NCI-H1436 treated with DMSO at 0.1 percent for 48 hours (cell line): ENCODE measurements at places on chromosomes 11 and 22.

- DNase-seq = no peak
Observed at GRCh38 chr22:39243439-39244135, 1.2 kb downstream of the PDGFB start.

- no peak for DNase-seq
Observed at GRCh38 chr11:86938900-86939880, 16.0 kb downstream of the FZD4 start.

DNA sequence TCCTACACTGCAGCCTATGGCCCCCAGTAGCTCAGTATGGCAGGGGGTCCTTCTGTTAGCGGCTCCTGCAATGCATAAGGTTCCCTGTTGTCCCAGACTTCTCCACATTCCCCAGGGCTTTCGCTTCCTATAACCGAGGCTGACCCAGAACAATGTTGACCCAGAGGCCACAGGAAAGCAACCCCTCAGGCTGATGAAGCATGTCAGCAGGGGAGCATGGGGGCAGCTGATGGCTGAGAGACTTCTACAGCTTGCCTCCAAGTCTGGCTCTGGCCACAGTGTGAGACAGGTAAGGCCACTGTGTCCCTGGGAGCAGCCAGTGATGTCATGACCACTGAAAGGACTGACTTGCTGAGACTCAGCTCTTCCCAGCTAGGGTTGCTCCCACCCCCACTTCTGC, 12.5 kb upstream of the PPFIBP2 start:
- no peak for DNase-seq

DNA sequence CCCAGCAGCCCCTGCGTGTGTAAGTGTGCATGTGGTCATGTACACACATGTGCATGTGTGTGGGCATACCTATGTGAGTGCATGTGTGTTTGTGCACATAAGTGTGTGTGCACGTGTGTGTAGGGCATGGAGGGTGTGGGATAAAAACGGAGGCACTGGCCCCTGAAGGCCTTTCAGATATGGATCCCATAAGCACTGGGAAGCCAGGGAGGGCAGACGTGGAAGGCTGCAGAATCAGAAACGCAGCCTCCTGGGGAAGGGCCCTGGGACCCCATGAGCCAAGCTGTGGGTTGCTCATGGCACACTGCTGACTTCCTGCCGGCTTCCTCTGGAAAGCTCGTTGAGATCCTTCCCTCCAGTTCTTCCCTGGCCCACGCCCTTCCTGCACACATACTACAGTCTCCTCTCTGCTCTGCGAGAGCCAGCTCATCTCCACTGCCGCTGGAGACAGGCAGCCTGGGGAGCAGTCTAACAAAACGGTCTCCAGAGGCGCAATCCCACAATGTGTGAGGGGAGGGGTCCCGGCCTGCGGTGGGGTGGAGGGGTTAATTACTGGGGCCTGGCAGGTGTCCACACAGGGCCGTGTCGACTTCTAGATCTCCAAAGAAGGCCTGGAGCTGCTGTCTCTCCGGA, 435.2 kb upstream of the B3GAT1 start:
- DNase-seq = no peak

GRCh38 chr11:132054822-132055221, 684.4 kb downstream of the NTM start:
- DNase-seq = no peak

- no peak for DNase-seq
Observed at GRCh38 chr11:92752122-92752521, 217.3 kb upstream of the MTNR1B start.

GRCh38 chr11:102776454-102776853, 4.0 kb downstream of the MMP10 start:
- DNase-seq = no peak

DNA sequence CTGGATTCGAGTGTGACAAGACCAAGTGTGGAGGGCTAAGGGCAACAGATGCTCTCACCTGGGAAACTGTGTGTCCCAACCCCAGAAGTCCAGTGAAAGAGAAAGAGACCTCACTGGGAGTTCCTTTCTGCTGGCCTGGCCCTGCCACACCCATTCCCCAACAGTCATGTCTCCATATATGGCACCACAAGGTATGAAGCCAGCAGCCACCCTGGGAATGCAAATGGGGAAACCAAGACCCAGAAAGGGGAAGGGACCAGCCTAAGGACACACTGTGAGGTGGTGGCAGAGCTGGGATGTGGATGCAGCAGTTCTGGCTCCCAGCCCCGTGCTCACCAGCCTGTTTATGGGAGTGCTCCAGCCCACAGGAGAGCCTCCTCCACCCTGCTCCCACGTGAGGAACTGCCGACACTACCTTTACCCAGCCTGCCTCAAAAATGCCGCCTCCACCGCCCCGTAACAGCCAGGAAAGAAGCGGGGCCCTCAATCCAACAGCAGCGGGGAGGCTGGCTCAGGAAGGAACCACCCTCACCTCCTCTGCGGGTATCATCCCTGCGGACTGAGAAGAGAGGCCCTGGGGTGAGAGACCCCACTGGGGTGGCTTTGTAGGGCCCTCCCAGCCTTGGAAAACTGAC, 12.6 kb downstream of the LMO1 start:
- no peak for DNase-seq

DNA sequence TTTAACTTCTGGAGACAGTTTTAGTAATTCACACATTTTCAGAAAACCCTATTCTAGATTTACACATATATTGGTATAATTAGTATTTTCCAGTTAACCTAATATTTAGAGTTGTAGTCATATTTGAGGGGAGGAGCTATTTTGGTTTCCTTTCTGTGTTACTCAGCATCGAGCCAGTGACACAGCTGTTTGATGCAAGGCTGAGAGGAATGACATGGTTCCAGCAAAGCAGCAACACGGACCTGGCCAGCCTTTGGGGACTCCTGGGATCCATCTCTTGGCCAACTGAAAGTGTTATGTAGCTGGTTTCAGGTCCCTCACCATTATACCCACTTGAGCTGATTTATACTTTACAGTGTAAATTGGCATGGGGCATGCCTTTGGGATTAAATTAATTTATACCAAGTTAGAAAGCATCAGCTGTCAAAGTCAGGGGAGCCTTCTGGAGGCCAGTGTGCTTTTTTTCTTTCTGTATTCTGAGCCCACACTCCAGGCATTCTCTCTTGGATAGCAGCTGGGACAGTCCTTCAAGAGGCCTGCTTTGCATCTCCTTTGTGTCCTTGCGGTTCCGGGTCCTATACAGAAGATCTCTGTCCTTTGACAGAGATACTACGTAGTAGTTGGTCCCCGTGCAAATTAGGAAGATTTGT, 91.3 kb upstream of the SLC25A18 start:
- DNase-seq = no peak

DNA sequence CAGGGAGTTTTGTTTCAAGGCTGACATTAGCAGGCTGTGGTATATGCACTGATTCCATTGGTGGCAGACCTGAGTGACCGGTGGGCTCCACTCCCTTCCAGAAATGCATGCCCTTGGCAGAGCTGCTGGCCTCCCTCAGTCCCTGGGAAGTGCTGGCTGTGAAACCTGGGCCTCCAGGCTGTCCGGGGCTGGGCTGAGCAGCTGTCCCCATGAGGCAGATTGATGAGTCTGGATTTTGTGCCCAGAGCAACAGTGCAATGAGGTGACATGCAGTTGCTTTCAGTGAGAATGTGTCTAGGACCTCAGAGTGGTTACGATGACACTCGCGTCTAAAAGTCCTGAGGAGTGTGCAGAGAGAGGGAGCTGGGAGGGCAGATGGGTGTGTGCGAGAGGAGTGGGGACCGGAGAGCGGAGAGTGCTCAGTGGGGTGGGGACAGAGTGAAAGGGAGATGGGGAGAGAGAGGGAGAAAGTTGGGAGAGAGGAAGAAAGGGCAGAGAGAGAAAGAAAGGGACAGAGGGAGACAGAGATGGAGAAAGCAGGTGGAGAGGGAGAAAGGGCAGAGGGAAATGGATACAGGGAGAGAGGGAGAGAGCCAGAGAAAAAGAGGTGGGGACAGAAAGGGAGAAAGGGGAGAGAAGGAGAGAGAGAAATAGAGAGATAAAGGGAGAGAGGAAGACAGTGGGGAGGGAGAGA, 978.3 kb downstream of the BRD1 start:
- DNase-seq = no peak

DNA sequence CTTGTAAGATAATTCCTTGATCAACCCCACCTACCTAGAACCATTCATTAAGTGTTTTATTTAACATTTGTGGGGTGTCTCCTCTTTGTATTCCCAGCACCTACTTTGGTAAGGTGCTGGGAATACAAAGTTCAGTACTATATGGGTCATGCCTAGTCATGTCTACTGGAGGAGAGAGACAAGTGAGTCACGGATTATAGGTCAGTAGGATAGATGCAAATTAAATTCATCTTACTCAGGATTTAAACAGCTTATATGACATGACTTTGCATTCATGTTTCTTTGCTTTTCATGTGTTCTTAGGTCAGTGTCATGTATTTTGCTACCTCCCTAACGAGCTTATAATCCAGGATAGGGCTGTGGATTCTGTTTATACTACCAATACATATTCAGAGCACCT, 3.4 kb upstream of the FADS1 start:
- DNase-seq = no peak

- no peak for DNase-seq
Observed at GRCh38 chr11:94602430-94603372, 35.5 kb downstream of the PIWIL4 start.

- no peak for DNase-seq
Observed at GRCh38 chr11:96180341-96180740, 162.7 kb downstream of the MAML2 start.

DNA sequence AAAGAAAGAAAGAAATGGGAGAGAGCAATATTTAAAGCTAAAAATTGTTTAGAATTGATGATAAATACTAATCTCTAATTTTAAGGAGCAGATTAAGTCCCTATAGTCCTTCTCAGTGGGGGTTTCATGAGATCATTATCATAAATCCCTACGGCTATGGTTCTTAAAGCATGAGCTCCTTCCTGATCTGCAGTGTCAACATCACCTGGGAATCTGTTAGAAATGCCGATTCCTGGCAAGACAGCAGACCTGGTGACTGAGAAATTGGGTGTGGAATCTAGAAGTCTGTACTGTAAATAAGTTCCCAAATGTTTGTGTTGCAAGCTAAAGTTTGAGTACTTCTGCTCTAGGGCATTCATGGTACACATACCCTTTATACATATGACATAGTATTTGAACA, 12.6 kb downstream of the HIKESHI start:
- DNase-seq = no peak

DNA sequence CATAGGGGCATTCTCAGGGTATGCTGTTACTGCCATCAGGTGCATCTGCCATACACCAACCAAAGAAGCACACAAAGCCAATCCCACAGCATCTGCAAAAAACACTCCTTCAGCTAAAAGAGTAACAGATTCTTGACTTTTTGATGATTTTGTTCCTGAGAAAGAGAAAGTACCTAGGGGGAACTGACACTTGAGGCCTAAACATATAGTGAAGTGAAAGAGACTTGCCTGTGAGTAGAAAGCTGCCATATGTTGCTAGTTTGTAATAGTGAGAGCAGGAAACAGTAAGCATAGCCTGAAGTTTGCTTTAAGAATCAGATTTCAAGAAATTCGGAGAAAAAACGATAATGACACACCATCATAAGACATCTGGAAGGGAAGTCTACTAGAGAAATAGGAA, 97.9 kb upstream of the CTSC start:
- no peak for DNase-seq

GRCh38 chr22:28223826-28224225, 304.8 kb upstream of the PITPNB start:
- DNase-seq = no peak

DNA sequence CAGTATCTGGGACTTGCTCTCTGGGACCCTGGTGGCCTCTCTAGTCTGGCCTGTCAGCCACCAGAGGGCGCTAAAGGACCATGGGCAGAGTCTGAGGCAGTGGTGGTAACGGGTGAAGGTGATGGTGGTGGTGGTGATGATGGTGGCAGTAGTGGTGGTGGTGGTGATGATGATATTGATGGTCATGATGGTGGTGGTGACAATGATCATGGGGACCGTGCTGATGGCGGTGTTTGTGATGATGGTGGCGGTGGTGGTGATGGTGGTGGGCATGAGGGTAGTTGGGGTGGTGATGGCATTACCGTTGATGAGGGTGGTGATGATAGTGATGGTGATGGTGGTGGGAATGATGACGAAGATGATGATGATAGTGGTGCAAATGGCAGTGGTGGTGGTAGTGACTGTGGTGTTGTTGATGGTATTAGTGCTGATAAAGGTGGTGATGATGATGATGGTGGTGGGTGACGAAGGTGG, 16.0 kb downstream of the TRPM5 start:
- DNase-seq = no peak

DNA sequence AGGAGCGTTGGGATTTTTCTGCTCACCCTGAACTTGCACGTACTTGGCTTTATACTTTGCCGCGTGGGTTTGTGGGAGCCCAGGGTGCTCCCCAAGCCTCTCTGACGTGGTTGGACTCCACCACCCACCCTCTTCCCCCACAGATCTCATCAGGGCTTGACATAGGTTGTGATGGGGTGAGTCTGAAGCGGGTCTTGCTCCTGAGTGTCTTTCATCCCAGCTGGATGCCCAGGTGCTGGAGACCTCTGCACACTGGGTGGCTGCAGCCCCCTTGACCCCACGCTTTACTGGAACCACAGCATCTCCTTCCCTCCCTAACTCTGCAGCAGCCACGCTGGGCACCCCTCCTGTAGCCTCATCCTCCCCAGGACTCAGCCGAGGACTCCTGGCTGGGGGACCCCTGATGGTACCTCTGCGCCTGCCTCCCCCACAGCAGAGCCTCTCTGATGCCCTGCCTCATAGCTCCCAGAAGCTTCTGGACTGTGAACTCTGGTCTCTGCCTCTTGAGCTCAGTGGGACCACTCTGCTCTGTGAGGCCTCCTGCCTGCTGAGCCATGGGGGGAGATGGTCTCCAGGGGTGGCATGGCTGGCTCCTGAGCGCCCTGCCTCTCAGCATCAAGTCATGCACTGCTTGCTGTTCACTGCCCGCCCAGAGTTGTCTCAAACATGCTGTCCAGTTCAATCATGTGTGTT, 45.2 kb downstream of the MYEOV start:
- DNase-seq = no peak

DNA sequence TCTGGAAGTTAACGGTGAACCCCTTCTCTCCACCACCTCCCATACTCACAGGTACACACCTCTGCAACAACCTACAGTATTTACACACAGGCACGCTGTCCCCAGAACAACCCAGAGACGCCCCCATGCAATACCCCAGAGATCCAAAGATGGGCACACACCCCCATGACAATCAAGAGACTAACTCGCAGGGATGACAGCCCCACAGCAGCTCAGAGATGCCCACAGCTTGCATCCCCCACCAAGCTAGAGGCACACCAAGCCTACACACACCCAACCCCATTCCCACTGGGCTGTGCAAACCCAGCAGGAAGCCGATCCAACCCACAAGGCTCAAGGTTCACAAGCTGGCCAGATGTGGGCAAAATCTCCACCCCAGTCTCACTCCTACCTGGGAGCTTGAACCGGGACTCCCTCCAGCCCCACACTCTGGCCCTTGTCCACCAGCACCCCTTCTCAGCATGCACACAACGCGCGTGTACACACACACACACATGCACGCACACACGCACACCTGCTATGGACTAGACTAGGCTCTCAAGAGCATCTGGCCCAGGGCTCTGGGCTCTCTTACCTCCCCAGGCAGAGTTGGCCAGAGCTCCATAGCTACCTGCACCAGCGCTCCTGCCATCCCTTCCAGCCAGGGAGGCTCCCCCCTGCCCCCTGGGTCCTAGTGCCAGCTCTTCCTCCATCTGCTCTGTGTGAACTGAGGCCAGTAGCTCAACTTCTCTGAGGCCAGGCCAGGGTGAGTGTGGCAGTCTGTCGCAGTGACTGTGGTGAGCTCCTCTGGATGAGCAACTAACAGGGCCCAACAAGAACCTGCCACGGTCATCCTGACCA, 11.5 kb downstream of the STARD10 start:
- no peak for DNase-seq

- no peak for DNase-seq
Observed at GRCh38 chr22:33018232-33018864, 39.8 kb downstream of the SYN3 start.
